Activated CD8-positive, alpha-beta memory T cell treated with anti-CD3 and anti-CD28 coated beads for 36 hours (primary cell): ENCODE measurements at places on chromosomes 6 and 20. TPM values are rescaled to one million over a fixed set of nuclear protein-coding genes. Genes with fewer than 3 reads are reported as not detected.

Gene BMP2
- not detected for total RNA-seq

Gene PHACTR1
- total RNA-seq: 0.02 TPM

Gene SRSF12
- total RNA-seq: 0.84 TPM

Gene GPX5
- total RNA-seq: not detected

Gene PREX1
- 86.5 TPM for total RNA-seq

Gene DNAH8
- total RNA-seq: 0.04 TPM

Gene CLPSL1
- not detected for total RNA-seq

Gene C6orf58
- not detected for total RNA-seq

Gene SRC
- 3.2 TPM for total RNA-seq

Gene GMPR
- total RNA-seq: 0.92 TPM

Gene MANEA
- 21.1 TPM for total RNA-seq

Gene MOG
- not detected for total RNA-seq

Gene FAM110A
- 14.1 TPM for total RNA-seq

Gene CRISP3
- total RNA-seq: not detected

Gene FOXQ1
- total RNA-seq: not detected

Gene PDE7B
- 0.40 TPM for total RNA-seq
